ENCODE measurements at places on chromosomes 13 and 19.

DNA sequence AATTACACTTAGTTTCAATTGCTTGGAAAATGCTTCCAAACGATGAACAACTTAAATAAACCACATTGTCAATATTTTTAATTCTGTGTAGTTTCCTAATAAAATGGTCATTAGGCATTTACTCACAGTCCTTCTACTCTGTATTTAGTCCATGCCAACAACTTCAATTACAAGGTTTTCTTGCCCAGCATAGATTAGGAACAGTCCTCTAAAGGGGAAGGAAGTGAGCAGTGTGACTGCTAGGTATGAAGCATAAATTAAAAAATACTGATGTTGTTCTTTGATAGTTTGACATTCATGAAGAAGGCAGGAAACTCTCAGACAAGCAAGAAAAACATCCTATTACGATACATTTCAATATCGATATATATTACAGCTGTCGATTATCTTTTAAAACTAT is 716.0 kb upstream of the PCDH9 start:
- no peak for DNase-seq

DNA sequence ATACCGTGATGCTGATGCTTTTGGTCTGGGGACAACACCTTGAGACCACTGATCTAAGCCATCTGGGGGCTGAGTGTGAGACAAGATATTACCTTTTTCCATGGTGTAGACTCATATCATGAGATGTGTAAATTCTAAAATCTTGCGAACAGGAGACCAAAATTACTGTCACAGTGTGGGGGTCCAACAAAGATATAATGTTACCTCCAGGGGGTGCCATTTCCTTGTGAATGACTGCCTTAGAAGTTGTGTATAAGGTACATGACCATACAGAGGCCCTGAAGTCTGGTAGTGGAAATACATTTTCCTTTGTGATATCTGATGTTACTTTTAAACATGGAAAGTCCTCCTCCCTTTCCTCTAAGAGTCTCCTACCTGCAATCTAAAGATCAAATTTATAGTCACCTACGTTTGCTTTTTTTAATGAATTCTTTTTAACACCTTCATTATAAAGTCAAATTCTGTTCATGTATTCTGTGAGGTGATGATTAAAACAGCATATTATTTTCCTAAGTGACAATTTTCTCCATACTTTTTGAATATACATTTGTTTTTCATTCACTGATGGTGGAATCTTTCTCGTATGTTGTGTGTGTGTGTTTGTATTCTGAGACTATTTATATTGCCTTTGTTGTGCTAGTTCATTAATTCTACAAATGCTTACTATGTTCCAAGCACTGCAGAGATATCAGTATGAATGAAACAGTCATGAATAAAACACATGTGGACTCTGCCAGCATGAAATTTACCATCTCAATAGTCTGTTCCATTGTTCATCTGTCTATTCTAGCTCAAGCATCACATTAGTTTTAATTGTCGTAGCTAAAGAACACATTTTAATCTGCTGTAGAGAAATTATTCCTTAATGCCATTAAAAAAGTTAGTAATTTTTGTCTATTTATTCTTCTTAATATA is 113.7 kb downstream of the RFC3 start:
- no peak for DNase-seq

GRCh38 chr13:102141625-102142472 is 260.0 kb downstream of the FGF14 start:
- no peak for DNase-seq

DNA sequence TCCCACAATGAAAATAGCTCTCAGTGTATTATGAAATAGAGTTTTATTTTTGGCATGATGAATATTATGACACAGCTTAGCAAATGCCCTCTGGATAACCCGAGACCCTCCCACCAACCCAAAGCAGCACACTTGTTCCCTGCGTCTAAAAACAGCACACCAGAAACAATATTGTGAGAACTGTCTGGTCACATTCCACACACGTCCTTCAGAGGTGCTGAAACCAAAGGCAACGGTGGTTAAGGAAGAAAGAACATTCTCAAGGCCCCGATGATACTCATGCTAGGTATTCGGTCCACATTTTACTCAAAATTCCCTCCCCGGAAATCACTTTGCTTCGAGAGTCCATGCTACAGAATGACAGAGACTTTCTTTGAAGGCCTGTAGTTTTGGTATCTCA is 156.7 kb downstream of the SLC7A1 start:
- no peak for DNase-seq

DNA sequence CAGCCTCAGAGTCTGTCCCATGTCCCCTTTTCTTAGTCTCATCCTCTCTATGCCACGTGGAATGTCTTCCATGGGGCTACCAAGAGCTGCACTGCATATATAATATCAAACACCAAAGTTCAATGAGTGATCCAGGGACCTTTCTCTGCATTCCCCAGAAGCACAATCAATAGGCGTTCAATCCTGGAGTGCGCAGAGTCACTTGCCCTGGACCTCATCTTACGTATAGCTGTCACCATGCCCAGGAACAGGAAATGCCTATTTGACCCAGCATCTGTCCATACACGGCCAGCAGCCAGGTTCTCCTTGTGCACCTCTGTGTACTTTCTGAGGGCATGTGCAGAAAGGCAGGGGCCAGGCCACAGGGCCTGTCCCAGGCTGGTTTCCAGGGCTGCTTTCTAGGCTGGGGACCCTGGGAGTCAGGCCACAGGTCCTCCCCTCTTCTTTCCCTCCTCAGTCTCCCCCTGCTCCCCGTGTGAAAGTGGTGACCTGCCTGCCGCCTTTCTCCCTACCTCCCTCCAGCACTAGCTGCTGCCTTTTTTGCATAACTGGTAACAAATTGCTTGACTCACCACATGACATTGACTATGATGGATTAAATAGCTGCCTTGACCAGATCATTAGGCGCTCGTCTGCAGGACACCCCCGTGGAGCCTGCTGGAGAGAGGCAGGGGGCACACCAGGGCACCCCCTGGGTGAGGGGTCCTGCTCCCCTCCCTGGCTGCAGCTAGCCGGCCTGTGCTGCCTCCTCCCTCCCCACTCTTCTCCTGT is 222.0 kb downstream of the ZNF536 start:
- DNase-seq = no peak

- DNase-seq = no peak
These were observed 95.0 kb downstream of the RNF17 start for GRCh38 chr13:24858953-24859352.

DNA sequence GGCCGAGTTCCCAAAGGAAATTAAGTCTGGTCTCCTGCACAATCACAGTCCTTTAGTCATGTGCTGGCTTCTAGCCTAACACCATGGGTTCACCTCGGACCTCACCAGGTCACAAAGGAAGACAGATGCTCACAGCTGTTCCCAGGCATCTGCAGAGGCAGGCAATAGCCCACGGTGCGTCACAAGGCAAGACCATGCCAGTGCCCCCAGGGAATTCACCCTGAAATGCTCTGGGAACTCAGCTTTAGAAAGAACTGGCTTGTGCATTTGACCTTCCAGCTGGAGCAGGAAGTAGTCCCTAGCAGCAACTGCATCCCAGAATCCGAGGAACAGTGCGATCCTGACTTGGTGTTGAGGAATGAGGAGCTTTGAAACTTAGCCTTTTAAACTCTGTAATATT is 96.8 kb upstream of the WASF3 start:
- no peak for DNase-seq

- DNase-seq = no peak
These were observed 1.1 kb downstream of the MAB21L1 start for GRCh38 chr13:35475212-35475959.

DNA sequence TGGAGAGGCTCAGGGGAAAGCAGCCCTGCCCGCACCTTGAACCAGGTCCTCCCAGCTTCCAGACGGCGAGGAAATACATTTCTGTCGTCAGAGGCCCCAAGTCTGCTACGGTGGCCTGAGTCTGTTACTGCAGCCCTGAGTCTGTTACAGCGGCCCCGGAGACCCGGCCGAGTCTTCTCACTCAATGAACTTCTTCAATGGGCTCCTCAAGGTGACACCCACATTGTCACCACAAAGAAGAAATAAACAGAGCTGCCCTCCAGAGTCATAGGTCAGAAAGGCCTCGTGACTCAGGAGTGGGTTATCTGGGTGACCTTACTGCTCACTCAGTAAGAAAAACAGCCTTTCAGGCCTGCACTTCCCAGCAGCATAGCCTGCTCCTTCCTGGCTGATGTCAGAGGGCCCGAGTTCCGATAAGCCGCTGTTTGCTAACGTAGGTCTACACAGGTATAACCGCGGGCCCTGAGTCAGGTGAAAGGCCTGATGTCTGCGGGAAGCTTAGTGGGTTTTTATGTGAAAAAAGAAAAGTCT is 66.9 kb upstream of the TM9SF2 start:
- DNase-seq = no peak

GRCh38 chr13:69975496-69975895 is 132.1 kb upstream of the ATXN8OS start:
- DNase-seq = no peak

DNA sequence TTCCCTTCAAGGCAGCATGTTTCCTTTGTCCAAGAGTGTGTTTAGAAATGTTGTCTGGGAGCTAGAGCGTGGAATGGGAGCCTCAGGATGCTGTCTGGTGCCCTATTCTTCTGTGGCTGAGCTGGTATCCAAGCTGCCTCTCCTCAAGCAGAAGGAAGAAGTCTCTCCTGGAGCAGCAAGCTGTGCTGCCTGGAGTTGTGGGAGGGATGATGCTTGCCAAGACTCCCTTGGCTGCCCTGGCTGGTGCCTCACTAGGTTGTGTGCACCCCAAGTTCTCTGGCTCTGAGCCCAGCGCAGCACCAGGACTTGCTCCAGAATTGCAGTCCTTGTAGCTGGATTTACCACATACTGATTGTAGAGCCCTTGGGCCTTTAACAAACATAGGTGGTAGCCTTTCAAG is 4.7 kb upstream of the CYP4F3 start:
- DNase-seq = no peak

DNA sequence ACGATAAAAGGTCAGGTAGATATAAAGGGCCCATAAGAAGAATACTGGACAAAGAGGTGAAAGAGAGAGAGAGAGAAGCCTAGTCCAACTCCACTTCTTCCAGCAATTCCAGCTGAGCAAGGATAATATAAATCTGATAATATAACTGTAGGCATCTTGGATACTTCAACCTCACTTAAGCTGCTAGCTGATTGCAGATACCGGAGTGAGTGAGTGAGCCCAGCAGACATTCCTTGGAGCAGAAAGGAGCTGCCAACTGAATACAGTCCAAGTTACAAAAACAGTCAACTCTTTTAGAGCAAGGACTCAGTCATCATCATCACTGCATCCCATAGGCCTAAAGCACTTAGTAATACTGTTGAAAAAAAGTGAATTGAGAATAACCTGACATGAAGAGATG is 387.6 kb downstream of the SLITRK6 start:
- DNase-seq = no peak

- no peak for DNase-seq
These were observed 229.3 kb upstream of the EDNRB start for GRCh38 chr13:78147905-78148304.

DNA sequence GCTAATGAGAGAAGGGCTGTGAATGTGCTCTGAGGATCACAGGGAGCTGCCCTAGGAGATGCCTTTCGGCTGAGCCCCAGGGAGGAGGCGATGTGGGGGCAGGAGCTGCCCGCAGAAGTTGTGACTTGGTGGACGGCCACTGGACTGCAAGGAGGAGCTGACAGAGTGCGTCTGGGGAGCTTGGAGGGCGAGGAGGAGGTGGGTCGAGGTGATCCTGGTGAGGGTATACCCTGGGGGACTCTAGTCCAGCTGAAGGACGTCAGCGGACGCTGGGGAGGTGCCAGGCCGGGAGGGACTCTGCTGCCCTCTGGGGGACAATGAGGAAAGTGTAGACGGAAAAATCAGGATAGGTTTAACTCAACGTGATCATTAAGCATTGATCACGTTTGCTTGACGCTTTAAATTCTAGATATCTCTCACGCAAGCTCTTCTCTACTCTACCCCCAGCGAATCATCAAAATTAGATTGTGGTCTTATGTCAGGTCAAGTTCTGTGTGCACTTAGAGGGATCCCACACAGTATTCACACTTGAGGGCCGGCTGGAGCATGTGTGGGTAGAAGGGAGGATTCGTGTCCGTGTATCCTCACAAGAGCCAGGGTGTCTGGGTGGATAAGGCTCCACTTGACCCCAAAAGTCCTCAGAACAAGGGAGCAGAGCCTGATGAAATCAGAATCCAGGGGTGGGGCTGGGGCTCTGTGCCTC is 3.3 kb upstream of the CEACAM7 start:
- no peak for DNase-seq

- DNase-seq = peak; percentile 96
These were observed at the start of gene TPGS1 for GRCh38 chr19:507286-508203. TSS of gene TPGS1 (plus strand) at chr19:507497. CDS start at chr19:507507, 10 bp downstream.

DNA sequence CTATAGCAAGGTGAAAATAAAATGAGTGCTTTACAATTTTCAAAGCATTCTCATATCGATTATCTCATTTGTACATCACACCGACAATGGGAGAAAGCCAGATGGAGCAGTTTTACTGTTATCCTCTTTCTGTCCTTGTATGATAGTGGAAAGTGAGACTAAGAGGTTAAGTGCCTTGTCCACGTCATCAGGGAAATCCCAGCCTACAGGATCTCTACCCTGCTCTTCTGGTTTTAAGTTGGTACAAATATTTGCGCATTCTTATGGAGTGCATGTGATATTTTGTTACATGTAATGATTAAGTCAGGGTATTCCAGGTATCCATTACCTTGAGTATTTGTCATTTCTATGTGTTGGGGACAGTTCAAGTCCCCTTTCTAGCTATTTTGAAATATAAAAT is 12.4 kb upstream of the ENOX1 start:
- no peak for DNase-seq

DNA sequence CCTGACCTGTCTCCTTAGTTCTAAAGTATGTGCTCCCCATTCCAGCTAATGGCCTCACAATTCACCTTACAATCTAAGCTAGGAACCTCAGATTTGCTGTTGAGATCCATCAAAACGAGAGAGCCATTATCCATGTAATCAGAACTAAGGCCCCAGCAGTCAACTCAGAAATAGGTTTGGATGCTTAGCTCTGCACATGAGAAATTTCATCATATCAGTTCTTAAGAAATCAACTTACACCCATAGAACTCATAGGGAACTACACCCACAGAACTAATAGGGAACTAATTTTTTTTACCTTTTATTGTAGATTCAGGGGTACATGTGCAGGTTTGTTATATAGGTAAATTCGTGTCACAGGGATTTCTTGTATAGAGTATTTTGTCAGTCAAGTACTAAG is 28.7 kb downstream of the CYSLTR2 start:
- no peak for DNase-seq

- DNase-seq = no peak
These were observed 230.6 kb downstream of the KLF12 start for GRCh38 chr13:73903561-73903960.

GRCh38 chr13:25910991-25911419 is 140.8 kb downstream of the SHISA2 start:
- no peak for DNase-seq

DNA sequence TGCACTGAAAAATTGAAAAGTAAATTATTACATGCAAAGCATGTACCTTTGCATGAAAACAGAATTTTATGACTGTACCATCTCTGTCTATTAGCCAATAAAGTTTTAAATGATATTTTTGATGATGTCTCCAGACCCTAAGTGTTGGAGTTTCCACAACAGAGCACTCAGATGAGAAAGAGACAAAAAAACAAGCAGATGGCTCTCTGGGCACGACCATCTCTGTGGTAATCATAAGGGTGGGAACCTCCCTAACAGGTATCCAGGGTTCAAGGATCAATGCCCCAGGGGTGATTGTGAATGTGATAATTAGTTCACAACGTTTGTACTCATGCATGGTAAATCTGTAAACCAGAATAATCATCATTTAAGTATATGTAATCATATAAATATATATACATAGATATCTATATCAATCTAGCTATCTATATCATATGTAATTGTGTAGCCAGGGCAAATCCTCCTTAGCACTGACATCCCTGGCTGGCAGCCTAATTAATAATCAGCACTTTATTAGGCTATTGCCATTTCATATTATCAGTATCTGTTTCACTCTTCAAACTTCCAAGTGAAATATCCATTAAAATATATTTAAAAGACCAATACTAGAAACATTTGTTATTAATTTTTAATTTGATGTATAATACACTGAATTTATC is 41.2 kb upstream of the FAM124A start:
- DNase-seq = no peak

All from esophagus squamous epithelium (tissue), 5 donors.